ENCODE measurements at places on chromosomes 2 and 18. TPM values are rescaled to one million over a fixed set of nuclear protein-coding genes. Genes with fewer than 3 reads are reported as not detected.

- DNase-seq, result no peak
Observed at GRCh38 chr2:192854706-192855105, 660.0 kb upstream of the TMEFF2 start.

DNA sequence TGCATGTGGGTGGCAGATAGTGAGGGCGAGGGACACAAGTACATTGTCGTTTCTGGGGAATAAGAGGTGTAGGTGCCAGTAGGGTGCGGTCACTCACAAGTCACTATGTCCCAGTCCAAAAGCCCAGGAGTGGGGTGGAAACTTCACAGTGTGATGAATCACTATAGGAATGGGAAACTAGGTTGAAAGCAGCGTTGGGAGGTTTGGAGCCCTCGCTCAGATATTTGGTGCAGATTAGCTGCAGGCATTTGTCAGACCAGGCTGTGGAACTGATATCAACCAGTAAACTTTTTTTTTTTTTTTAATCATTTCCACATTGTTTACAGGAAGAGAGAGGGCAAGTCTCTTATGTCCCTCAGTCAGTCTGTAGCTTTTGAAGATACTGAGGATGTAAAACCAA is 121.8 kb downstream of the CERS6 start:
- DNase-seq, result no peak

DNA sequence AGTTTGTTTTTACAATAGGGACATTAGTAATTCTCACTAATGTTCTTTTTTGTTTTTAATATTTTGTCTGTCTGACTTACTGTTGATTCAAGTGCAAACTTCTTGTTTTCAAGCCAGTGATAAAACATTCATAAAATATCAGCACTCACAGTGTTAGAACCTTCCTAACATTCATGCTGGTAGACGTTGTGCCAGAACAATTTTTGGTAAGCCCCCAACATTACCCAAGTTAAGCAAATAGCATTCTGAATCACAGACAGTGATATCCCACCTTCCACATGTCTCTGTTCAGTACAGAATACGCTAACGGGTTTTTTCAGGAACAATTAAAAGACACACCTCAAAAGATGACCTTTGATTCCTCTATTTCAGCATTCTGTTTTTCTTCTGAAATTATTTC is 390.3 kb downstream of the ARHGAP15 start:
- DNase-seq, result no peak

GRCh38 chr2:235295831-235296230 is 198.0 kb upstream of the AGAP1 start:
- DNase-seq, result no peak

- DNase-seq, result no peak
Observed at GRCh38 chr18:50143886-50144285, 51.1 kb downstream of the MYO5B start.

GRCh38 chr2:43377327-43377726 is 150.9 kb upstream of the ZFP36L2 start:
- DNase-seq, result no peak

GRCh38 chr2:217795706-217796465 is 206.9 kb downstream of the TNS1 start:
- no peak for DNase-seq

The KCNG2 gene
- total RNA-seq, result not detected

The SPAST gene
- 24.9 TPM for total RNA-seq

The CD28 gene
- total RNA-seq, result not detected

All from endothelial cell of umbilical vein (primary cell).